Stimulated activated CD8-positive, alpha-beta memory T cell treated with anti-CD3 and anti-CD28 coated beads, Interleukin-2, amount 100 ng/mL, for 1 hour (primary cell): ENCODE measurements at places on chromosomes 12 and 14.

DNA sequence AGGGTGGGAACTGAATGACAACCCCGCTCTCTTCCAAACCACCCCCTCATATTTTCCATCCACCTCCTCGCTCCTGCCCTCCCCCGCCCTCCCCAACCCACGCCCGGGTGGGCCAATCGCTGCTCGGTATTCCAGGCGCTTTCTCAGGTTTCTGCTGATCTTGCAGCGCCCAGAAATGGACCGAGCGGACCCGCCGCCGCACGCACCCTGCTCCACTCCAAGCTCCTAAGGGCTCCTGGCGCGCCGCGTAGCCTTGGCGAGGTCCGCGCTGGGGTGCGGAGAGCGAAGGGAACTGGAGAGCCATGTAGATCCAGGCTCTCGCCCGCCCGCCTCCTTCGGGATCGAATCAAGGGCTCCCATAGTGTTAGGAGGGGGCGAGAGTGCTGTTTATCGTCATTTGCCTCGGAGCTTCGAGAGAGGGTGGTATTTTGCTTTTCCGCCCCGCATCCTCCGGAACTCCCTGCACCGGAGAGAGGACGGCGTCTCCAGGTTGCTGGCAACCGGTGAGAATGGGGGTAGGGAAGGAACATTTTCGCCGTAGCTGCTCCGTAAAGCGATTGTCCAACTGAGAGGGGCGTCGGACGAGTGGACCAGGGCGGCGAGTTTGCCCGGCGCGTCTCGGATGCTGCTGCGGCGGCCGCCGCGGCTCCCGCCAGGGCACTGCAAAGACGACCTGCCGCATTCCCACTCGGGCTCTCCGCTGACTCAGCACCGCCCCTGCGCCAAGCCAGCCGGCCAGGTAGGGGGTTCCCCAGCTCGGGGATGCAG is at the start of gene KCNA1:
Gene KCNA1 (plus strand): TSS at position 172 of the 768 bp plus-strand sequence. CDS start 1,474 bp downstream, outside the sequence.
- no peak for DNase-seq

GRCh38 chr12:75894965-75895754 is 136.4 kb downstream of the PHLDA1 start:
- no peak for DNase-seq

DNA sequence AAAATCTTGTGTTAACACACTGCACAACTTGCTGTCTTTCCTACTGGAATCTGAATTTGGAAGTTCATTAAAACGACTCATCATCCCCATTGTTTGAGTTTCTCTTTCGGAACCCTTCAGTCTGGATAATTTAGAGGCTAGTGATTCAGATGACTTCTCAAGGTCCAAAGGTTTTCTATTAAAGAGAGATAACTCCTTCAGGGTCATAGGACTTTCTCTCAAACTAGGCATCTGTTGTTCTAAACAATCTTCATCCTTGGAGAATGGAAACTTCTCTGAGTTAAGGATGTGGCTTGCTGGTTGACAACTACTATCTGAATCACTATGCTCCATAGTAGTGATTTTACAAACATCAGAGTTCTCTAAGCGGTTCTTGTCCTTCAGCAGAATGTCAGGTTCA is 4.4 kb downstream of the MLH3 start:
- no peak for DNase-seq

- no peak for DNase-seq
Observed at GRCh38 chr14:104550340-104550860, 29.2 kb upstream of the C14orf180 start.

DNA sequence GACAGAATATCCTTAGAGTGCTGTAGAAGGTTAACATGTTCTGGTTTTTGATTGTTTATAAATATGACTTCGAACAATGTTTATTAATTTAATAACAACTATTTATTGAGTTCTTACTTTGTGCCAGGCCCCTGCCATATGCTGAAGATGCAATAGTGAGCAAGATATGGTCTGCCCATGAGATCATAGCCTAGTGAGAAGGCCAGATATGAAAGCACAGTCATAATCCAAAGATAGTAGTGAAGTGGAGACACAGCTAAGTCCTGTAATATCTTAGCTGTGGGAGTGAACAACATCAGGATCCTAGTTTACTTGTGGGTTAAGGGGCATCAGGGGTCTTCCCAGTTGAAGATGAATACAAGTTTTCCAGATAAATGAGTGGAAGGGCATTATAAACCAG is 189.4 kb upstream of the FBXO33 start:
- DNase-seq: no peak

GRCh38 chr12:52542157-52542556 is 10.8 kb downstream of the KRT71 start:
- no peak for DNase-seq

DNA sequence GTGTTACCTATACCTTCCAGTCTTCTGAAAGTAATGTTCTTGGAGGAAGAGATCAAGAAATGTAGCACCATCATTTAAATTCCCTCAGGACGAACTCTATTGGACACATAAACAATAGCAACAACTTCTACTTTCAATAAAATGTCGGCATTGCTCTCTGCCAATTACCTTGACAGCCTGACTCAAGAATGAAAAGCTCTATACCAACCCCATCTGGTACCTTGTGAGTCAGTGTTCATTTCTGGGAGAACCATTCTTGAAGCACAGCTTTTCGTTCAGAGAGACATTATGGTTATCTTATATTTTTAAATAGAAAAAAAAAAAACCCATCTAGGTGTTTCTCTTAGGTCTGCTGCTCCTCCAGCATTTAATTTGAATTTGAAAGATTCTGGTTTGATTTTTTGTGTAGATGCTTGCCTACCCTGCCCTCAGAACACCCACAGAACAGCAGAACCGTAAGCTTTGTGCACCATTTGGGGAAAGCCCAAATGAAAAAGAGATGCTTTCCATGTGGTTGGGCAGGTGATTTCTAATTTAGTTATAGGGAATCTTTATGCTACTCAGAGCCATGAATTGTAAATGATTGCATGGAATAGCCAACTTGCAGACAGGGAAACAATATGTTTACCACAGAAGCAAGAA is 156.0 kb downstream of the SAMD4A start:
- DNase-seq: no peak

- DNase-seq: no peak
Observed at GRCh38 chr14:35689000-35689460, 120.1 kb downstream of the RALGAPA1 start.

DNA sequence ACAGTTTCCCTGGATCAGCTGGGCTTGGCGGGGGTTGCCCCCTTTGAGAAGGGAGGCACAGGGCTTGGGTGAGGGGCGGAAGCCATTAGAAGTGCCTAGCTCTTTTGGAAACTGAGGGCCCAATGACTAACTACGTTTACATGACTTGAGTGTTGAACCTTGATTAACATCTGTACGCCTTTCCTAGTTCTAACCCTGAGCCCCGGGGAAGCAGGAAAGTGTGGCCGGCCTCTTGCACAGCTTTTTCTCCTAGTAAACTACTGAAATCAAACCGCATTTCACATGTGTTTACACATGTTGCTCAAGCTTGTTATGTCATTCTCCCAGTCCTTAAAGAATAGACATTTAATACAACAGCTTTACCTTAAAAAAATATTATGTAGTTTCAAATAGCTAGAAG is 1356.4 kb upstream of the TMEM132C start:
- DNase-seq: no peak

DNA sequence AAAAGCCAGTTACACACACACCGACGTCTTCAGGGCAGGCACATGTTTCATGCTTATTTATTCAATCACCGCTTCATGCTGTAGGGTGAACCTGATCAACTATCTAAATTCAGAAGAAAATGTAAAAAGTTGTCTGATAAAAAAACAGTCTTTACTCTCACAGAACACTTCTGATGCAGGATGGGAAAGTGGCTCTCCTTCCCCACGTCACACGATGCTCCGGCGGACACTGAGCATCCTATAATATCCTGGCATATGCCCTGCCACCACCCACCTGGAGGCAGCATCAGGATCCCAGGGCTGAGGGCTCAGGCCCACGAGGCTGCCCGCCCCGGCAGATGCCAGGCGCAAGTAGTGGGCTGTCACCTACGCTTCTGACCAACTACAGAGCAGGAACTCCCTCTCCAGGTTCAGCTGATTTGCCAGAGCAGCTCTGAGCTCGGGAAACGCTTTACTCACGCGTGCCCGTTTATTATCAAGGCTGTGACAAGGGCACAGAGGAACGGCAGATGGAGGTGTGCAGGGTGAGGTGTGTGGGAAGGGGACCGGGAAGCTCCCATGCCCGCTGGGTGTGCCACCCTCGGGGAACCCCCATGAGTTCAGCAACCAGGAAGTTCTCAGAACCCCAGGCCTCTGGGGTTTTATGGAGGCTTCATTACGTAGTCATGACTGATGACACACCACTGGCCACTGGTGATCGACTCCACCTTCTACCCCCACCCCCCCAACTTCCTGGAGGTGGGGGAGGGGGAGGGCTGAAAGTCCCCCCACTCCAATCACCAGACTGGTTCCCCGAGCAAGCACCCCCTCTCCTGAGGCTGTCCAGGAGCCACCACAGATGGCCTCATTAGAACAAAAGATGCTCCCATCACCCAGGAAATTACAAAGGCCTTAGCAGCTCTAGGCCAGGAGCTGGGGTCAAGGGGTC is 32.1 kb downstream of the SLC15A4 start:
- no peak for DNase-seq

GRCh38 chr12:10101042-10101579 is 2.3 kb upstream of the CLEC1A start:
- no peak for DNase-seq
